ENCODE measurements at places on chromosomes 1 and 21. TPM values are rescaled to one million over a fixed set of nuclear protein-coding genes. Genes with fewer than 3 reads are reported as not detected.
A peak's percentile ranks its signal among the peaks of the same experiment; 100 is the strongest.

GRCh38 chr1:222073307-222073995 lies 331.6 kb upstream of the DUSP10 start:
- H3K27ac ChIP-seq: no peak overlapping the region
- no peak for DNase-seq
- H3K36me3 ChIP-seq: no peaks in the 10 kb centered on the region
- H3K4me1 ChIP-seq: peaks cover 11% of the 10 kb centered on the region

DNA sequence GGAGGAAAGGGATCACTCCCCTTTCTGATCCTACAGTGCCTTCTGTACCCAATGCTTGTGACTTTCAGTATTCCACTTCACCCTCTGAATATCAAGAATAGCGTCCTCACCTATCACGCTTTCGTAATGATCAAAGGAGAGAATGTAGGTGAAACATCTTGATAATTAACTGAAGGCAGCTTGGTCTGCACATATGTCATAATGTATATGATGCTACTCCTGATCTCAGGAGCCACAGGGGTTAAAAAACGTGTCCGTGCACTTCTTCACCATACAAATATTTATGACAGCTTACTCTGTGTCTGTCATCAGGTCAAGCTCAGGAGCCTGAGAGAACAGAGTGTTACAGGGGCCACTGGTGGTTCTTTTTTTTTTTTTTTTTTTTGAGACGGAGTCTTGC lies 1.2 kb upstream of the PIK3C2B start:
- no peak for DNase-seq
- peak overlapping the region; percentile 84 for H3K27ac ChIP-seq
- H3K4me3 ChIP-seq: peak overlapping the region; percentile 74
- H3K27me3 ChIP-seq: peaks cover 10% of the 10 kb centered on the region
- peaks cover 10% of the 10 kb centered on the region for H3K4me1 ChIP-seq

TTC39A gene
- total RNA-seq: 28.0 TPM

- no peak overlapping the region for H3K4me3 ChIP-seq
- DNase-seq: no peak
- H3K4me1 ChIP-seq: no peaks in the 10 kb centered on the region
- H3K27me3 ChIP-seq: no peaks in the 10 kb centered on the region
- no peak overlapping the region for H3K27ac ChIP-seq
Observed at GRCh38 chr1:48093147-48093546, 96.0 kb upstream of the TRABD2B start.

DNA sequence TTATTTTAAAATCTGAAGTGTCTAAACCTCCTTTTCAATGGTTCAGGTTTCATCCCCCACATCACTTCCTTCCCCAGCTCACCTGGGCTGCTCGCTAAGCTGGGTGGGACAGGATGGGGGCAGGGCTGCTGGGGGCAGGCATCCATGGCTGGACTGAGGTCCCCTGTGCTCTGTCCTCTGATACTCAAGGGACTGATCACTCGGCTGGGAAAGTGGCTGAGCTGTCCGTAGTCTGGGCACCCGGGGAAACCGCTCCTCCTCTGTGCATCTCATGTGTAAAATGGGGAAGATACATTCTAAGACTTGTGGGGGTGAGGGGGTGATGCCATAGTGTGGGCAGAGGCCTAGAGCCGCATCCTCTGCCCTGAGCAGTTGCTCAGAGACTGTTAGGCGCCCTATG lies 411.2 kb downstream of the MATN1 start:
- no peak overlapping the region for H3K27ac ChIP-seq
- H3K4me1 ChIP-seq: no peaks in the 10 kb centered on the region
- H3K4me3 ChIP-seq: no peak overlapping the region
- peaks cover 8% of the 10 kb centered on the region for H3K36me3 ChIP-seq
- H3K27me3 ChIP-seq: peaks cover 3% of the 10 kb centered on the region

- H3K4me1 ChIP-seq: peaks cover 39% of the 10 kb centered on the region
- H3K36me3 ChIP-seq: no peaks in the 10 kb centered on the region
- no peak for DNase-seq
- peaks cover 2% of the 10 kb centered on the region for H3K27me3 ChIP-seq
- H3K4me3 ChIP-seq: peak overlapping the region; percentile 55
- H3K27ac ChIP-seq: peak overlapping the region; percentile 98
Observed at GRCh38 chr1:104991702-104992101, 1242.0 kb downstream of the AMY1C start.
